ENCODE measurements at places on chromosomes 16 and 17.

DNA sequence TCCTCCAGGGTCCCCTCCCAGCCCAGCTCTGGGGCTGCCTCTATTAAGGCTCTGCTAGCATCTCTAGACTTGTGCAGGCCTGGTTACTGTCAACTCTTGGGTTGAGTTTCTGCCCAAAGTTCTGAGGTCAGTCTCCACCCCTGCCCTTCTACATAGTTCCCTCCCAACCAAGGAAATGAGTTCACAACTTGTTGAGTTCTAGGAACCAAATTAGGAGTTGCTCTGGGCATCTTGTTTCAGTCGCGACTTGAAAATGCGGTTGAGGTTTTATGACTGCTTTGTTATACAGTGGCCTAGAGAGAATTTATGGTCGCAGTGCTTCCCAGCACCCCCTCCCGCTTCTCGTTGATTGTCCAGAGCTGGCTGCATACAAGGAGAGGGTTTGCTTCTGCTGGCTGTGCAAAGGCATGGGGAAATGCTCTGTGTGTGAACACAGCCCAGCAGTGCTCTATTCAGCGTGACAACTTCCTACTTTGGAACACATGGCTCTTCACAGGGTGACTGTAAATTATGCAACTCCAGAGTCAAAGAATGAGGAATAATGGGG lies 20.2 kb downstream of the GNAO1 start:
- peak; percentile 25 for DNase-seq

GRCh38 chr17:78609191-78609641 lies 32.0 kb upstream of the DNAH17 start:
- peak; percentile 47 for DNase-seq

- DNase-seq, result peak; percentile 35
Observed at GRCh38 chr17:43791589-43791988, 11.4 kb downstream of the CFAP97D1 start.

- peak; percentile 72 for DNase-seq
Observed at GRCh38 chr17:69733171-69734012, 318.9 kb downstream of the MAP2K6 start.

DNA sequence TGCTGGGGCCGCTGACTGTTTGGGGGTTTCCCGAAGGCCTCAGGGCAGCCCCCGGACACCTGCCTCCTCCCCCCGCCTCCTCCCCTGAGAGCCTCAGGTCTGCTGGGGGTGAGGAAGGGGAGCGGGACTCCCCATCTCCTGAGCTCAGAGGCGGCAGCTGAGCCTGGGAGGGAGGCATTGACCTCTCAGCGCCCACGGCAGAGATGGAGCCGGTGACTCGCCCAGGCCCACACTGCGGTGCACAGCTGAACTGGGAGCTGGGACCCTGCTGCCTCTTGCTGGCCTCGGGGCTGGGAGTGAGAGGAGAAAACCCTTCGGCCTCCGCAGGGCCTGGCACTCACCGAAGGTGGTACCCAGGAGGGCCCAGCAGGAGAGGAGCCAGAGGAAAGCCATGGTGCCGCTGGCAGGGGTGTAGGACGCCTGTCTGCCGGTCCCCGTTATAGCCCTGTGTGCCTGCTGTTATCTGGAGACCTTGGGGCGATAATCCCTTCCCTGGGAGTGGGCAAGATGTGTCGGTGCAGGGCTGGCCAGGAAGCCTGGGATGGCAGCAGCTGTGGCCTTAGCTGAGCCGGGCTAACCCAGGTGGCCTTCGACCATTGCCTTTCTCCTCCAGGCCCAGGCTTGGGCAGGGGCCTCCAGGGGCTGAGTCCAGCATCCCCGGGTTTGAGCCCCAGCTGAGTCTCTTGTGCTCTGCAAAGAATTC lies at the start of gene CTRB2:
TSS of gene CTRB2 (minus strand) at position 413 of the 703 bp plus-strand sequence. CDS start at position 393, 20 bp downstream.
- DNase-seq, result no peak

- no peak for DNase-seq
Observed at GRCh38 chr17:65895969-65896368, 296.0 kb downstream of the CEP112 start.

DNA sequence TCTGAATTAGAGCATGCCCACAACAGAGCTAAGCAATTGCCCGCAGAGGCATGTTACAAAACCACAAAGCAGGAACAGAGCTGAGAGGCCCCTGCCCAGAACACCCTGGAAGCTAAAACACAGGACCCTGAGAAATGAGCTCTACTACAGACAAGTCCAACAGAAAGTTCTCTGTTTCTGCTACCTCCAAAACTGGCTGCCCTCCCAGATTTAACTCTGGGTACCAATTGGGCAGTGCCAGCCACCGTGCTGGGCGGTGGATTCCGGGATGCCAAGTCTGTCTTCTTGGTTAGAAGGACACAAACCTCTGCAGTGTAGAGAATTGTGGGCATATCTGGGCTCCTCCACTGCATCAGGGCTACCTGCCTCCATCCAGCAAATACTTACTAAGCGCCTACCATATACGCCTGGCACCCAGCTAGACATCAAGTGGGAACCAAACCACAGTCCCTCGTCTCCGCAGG lies 1.0 kb downstream of the CMTM4 start:
- DNase-seq, result no peak

- DNase-seq, result no peak
Observed at GRCh38 chr16:29646947-29647346, 16.1 kb upstream of the SPN start.

DNA sequence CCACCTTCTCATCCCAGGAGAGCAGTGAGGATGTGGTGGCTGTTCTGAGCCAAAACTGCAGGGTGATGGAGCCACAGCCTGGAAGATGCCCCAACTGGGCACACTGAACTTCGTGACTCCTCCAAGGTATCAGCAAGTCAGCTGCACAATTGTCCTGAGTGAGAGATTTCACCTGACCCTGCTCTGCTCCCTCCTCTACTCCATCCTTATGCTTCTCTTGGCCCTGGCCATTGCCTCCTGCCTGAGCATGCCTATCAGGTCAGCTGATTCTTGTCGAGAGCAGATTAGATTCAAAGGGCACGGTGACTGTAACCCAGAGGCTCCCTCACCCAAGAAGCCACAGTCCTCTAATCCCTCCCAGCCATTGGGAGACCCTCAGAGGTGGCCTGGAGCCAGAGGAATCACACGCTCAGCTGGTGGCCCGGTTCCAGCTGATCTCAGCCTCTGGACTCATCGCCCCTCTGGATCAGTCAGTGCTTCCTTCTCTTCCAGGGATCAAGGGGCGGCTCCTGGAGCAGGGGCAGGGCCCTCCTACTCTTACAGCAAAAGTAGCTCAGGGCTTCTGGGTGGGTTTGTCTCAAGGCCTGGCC lies 7.0 kb upstream of the CYB561 start:
- no peak for DNase-seq

GRCh38 chr16:1155353-1156054 lies 2.6 kb downstream of the CACNA1H start:
- no peak for DNase-seq

GRCh38 chr16:81855552-81856153 lies 76.6 kb downstream of the PLCG2 start:
- DNase-seq, result no peak

- peak; percentile 47 for DNase-seq
Observed at GRCh38 chr17:7393613-7394451, 493 bp downstream of the PLSCR3 start.

DNA sequence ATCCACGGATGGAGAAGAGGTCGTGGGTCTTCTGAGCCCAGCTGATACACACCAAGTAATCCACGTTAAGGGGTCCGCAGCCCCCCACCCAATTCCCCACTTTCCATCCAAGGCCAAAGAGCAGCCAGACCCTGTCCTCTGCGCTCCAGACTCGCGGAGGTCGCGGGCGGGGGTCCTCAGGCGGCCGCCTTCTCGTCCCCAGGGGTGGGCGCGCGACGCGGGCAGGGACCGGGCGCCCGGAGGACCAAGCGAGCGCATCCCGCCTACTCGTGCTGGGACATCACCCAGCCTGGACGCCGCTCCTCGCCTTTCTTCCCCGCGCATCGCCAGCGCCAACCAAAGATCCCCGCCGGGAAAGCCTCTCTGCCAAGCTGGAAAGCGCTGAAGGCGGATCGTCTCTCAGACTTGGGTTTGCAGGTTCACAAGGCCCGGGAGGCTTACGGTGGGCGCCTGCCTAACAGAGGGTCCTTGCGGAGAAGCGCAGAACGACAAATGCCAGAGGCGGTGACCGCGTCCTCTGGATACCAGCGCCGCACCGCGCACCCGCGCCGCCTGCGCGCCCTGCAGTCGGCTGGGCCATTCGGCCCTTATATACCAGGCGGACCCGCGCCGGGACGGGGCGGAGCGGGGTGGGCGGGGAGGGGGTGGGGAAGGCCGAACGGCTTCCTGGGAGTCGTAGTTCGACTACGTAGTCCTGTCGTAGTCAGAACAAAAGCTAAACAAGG lies 471.6 kb downstream of the SOX9 start:
- peak; percentile 98 for DNase-seq

DNA sequence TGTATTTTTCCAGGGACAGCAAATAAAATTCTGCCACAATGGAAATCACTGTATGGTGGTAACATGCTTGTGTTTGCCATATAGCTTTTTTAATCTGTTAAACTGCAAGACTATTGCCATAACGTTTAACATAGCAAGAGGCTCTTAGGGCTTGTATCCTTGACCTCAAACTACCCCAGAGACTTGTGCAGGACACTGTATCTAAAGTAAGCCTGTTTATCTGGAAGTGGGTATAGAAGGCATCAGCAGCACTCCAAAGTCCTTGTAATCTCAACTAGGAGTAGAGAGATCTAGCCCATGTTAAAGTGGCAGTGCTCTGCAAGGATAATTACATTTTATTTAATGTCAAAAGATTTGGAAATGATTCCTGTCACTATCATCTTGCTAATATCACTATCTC lies 1424.1 kb downstream of the CDH11 start:
- no peak for DNase-seq

DNA sequence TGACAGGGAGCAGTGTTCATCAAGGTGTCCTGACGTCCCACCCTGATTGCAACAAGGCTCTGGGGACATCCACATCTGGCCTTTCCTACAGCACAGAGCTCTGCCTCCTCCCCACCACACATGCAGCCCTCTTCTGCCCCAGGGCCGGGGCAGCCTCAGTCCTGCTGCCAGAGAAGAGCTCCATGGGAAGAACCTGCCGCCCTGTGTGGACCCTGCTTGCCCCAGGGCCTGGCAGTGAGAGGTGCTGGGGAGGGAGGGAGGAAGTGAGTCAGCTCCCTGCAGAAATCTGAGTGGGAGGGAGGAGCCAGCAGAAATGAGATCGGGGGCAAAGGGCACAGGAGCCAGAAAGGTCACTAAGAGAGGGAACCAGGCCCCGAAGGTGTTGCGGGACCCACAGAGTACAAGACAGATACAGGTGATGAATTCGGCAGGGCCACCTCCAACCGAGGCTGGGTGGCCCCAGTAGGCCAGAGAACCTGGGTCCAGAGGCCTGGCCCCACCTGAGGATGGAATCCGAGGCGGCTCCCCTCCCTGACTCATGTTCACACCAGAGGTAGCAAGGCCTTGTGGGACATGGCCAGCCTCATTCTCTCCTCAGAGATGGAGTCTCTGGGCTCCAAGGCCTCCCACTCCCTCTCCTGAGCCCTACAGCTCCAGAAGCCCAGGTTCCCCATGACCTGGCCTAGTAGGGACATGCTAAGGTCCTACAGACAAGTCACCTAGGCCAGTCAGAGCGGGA lies 24.8 kb downstream of the MYO18A start:
- peak; percentile 72 for DNase-seq

DNA sequence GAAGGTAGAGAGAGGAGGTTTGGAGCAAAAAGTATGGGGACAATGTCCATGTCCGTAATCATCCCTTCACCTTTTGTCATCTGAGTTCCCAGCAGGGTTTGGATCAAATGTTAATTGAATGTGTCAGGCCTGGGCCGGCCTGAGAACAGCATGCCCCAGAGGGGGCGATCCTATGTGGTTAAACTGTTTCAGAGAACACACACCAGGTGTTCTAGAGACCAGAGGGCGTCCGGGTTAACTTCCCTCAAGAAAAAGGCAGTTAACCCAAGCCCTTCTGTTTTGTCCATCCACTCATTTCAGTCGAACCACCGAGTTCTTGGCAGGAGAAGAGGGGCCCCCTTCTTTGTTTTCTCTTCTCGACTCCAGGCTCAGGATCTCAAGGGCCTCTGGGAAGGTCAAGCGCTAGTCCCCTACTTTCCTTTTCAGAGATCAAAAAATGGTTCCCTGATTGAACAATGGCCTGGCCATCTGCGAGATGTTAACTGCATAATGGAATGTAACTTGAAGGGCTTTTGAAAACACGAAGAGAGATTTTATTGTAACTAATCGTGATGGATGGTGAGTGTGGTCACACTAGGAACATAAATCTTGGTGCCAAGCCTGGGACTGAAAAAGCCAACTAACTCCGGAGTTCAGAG lies 142.5 kb downstream of the IRX3 start:
- no peak for DNase-seq
